ENCODE measurements at places on chromosomes 1 and 21.

DNA sequence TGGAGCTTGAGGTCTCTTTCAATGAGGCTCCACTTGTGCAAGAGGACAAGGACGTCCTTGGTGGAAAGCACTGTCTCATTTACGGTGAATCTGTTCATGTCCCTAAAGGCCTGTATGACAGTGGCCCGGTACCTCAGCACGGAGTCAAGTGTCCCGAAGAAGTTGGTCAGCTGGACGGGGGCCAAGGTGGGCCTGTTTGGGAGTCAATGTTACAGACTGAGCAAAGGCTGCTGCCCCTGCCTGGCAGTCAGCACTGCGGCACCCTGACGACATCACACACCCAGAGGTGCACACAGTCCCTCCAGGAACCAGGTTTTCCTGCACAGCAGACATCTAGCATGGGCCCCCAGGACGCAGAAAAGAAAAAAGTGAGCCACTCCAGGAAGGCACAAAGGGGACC, 19.1 kb downstream of the MRAP start:
- no peak for DNase-seq

DNA sequence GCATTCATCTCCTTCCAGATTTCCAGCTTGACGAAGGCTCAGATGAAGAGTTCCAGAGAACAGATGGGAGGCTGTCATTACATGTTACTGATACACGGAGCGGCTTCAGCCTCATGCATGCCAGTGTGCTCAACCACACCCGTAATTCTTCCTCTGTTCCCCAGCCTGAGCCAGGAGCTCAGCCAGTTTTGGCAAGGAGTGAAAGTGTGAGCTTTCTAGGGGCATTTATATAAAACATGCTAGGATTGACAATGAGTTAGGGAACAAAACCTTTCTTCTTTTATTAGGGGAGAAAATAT, 290.4 kb upstream of the PLXNA2 start:
- no peak for DNase-seq

- DNase-seq: peak; percentile 51
Measured at GRCh38 chr1:221435504-221435904, 306.4 kb downstream of the DUSP10 start.

- DNase-seq: peak; percentile 63
Measured at GRCh38 chr1:15304708-15305467, 57.9 kb downstream of the FHAD1 start.

GRCh38 chr1:234621657-234622335, 11.8 kb upstream of the IRF2BP2 start:
- no peak for DNase-seq

Data from CD4-positive, alpha-beta T cell treated with Interleukin-2 at 100 ng/mL for 4 hours (primary cell).